NCI-H2081 (cell line): ENCODE measurements at places on chromosomes 2 and 18.

DNA sequence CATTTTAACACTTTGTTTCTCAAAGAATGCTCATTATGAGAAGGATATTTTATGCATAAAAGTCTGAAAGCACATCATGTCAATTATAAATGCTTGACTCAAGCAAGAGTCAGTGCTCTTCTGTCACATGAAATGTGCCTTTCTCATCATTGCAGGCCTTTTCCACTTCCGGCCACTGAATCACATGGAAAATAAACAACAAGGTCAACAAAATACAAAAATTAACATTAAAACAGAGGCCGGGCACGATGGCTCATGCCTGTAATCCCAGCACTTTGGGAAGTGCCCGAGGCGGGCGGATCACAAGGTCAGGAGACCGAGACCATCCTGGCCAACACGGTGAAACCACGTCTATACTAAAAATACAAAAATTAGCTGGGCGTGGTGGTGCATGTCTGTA lies 480.6 kb downstream of the SPAG16 start:
- no peak for DNase-seq

- DNase-seq = no peak
Measured at GRCh38 chr2:173658946-173659371, 304.3 kb downstream of the CDCA7 start.

DNA sequence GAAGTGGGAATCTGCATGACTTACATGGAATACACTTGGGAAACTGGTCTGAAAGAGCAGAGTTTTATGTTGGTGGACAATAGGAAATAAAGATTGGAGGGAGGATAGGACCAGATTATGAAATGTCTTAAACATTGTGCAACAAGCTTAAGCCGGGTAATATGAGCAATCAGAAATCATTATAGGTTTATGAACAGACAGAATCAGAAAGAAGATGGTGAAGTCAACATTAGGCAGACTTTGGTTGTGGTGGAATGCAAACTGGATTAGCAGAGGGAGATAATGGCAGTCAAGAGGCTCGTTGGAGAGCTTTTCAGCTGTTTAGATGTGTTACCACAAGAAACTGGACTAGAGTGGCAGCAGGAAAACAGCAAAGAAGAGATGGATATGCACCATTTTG lies 43.5 kb downstream of the CRIM1 start:
- DNase-seq = no peak

GRCh38 chr2:123303731-123304130 lies 721.4 kb upstream of the CNTNAP5 start:
- no peak for DNase-seq

- DNase-seq = peak; percentile 30
Measured at GRCh38 chr2:39059366-39059952, 61.4 kb downstream of the SOS1 start.

DNA sequence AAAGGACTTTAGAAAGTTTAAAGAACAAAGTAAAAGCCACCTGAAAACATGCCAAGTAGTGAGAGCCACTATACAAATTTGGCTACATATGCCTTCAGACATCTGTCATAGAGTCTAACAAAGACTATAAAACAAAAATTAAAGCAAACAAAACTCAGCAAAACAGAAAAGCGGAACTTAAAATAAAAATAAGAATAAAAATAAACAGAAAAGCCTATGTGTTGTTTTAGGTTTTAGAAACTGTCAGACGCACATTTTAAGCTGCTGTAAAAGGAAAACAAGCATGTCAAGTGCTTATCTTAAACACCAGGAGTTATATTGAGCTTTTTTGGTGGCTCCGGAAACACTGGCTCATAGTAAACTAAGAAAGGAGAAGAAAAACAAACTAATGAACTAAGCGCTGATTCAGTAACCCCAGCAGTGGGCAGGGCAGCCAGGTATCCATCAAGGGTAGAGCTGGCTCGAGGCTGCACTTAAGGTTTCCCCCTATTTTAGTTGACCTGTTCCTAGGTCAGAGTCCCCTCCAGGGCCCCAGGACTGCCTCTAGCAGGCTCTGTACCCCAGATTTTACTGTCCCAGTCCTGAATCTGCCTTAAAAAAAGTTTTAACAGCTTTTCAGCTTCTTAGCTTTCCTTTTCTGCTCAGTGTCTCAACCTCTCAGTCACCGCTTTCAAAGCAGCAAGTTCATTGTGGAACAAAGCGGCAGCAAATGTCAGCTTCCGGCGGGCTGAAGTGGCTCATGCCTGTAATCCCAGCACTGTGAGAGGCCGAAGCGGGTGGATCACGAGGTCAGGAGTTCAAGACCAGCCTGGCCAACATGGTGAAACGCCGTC lies 15.4 kb upstream of the RMC1 start:
- no peak for DNase-seq

DNA sequence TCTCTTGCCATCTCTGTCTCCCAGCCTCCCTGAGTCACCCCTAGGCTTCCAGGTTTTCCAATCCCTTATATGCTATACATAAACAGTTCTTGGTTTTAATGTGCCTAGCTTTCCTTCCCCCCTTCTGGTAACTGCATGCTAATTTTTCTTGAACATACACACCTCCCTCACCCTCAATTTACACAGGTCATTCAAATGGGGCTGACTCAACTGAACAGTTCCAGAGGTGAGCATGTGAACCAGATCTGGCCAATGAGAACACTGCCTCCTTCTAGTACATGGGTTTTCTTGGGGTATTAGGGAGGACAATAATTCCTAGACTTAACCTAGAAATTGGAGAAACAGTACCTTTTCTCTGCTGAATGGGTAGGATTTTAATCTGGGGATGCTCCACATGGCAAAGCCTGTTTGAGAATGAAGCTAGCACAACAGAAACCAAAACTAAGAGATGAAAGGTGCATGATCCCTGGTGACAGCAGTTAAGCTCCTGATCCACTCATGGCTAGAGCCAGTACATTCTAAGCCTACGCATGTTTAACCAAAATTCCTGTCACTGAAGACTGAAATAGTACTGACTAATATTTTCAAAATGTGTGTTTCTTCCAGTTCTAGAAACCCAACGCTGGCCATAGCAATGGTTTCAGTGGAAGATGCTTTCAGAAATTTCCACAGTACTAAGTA lies 11.8 kb downstream of the SLC25A12 start:
- DNase-seq = no peak
